ENCODE measurements at places on chromosomes 2 and 18.

DNA sequence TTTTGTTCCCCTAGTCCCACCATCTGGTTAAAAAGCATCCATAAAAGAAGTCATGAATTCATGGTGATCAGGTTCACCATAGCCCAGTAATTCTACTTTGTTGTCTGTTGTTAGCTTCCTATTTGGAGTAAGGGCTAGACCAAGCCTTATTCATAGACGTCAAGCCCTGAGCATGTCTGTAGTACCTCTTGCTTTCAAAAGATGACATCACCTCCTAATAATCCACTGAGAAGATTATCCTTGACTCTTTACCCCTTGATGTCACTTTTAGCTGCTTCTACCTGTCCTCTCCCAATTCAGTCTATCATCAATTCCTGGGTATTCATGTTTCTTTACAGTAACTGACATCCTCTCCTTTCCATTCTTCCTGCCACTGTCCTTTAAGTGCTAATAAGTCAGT lies 90.1 kb downstream of the EML6 start:
- DNase-seq: no peak

GRCh38 chr2:10544252-10544651 lies 96.1 kb upstream of the ODC1 start:
- no peak for DNase-seq

DNA sequence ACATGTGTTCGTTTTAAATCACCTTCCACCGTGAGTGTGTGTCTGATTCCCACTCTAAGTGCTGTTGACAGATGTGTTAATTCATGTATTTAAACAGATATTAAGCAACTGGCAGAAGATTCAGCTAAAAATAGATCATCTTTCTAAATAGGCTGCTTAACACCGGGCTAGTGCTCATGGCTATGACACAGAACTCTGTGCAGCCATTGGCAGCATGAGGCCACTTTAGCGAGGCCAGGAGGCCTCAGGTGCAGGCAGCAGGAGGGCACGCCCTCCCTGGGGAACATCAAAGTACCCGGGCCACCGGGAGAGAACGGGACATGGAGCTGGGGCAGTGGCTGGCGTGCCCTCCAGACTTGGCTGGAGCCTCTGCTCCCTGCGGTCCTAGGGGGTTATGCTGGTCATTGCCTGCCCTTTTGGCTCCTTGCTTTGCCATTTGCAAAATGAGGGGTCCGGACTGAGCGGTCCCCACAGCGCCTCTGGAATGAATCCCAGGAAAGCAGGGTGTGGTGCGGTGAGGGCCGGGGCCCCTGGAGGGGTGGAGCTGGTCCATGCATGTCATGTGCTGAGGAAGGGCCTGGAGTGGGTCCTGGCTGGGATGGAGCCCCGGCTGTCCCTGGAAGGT lies 62.8 kb upstream of the HDAC4 start:
- DNase-seq: no peak

DNA sequence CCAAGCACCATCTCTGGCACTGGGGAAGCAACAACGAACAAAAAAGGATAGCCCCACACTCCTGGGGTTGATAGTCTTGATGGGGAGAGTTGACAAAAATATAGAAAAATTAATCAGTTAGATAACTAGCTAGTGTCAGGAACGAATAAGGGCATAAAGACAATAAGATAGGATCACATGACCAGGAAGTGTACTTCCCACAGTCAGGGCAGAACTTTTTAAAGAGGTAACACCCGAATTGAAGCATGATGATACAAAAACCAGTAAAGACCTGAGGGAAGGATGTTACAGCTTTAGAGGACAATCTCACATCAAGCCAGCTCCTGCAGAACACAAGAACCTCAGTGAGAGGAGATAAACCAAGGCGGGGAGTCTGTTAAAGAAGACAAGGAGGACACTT lies 295.4 kb upstream of the CRIM1 start:
- DNase-seq: no peak

DNA sequence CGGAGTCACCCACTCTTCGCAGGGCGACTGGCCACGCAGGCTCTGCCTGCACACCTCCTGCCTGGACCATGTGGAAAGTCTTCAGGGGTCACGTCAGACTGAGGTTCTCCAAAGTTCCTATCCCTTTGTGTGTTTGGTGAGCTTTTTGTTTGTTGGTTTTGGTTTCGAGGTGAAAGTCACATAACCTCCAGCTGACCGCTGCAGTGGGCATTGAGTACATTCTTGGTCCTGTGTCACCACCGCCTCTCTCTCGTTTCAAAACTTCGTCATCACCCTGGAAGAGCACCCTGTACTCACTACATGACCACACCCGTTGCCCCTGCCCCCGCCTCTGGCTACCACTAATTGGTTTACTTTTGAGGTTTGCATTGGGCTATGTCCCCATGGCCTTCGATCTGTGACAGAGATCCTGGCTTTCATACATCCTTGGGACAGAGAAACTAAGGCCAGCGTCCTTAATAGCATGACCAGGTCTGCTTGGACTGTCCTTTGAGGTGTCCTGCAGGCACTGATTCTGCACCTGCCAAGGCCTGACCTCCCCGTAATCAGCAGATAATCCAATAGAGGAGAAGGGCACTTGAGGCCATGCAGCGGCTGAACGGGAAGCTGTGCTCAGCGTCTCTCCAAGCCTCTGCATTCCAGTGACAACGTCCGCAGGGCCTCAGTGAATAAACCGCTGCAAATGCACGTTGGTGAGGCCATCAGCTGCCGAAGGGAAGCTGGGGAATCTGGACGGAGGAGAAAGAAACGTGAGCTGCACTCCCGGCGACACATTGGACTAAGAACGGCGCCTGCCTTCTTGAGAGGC lies 46.8 kb downstream of the SH3BP4 start:
- DNase-seq: no peak

GRCh38 chr2:55073000-55073983 lies 23.0 kb upstream of the RTN4 start:
- DNase-seq: no peak

DNA sequence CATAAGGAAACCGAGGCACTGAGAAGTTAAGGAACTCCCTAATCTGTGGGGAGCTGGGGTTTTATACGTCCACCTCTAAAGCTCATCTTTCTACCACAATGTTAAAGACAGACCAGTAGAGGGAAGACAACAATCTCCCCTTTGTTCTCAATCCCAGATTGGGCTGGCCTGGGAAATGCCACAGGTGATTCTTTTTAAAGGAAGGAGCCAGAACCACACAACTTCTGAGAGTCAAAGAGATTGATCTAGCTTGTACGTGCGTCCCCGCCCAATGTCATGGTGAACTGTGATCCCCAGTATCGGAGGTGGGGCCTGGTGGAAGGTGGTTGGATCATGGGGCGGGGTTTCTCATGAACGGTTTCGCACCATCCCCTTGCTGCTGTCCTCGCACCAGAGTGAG lies 81.8 kb upstream of the LCLAT1 start:
- DNase-seq: no peak

- no peak for DNase-seq
Observed at GRCh38 chr18:79914614-79915160, 36.8 kb downstream of the SLC66A2 start.

- DNase-seq: no peak
Observed at GRCh38 chr2:120437604-120438000, 91.7 kb downstream of the INHBB start.

GRCh38 chr18:9240270-9240669 lies 94.3 kb upstream of the TWSG1 start:
- DNase-seq: no peak

GRCh38 chr2:148948868-148949267 lies 73.8 kb downstream of the KIF5C start:
- DNase-seq: no peak

DNA sequence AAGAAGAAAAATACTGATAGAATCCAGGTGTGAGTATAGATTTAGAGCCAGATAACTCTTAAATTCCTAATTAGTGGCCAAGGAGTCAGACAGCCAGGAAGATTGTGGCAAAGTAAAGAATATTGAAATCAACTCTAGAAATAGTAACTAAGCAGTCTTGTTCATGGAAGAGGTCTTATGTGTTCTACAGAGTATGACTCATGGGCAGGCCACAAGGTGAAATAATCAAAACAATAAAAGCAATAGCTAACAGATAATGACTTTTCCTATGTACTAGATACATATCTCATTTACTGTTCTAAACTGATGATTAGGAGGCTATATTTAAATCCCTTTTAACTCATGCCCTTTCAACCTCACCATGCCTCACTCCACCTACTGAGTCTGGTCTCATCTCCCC lies 227.4 kb upstream of the COL3A1 start:
- no peak for DNase-seq

- no peak for DNase-seq
Observed at GRCh38 chr2:123566291-123566946, 458.7 kb upstream of the CNTNAP5 start.

DNA sequence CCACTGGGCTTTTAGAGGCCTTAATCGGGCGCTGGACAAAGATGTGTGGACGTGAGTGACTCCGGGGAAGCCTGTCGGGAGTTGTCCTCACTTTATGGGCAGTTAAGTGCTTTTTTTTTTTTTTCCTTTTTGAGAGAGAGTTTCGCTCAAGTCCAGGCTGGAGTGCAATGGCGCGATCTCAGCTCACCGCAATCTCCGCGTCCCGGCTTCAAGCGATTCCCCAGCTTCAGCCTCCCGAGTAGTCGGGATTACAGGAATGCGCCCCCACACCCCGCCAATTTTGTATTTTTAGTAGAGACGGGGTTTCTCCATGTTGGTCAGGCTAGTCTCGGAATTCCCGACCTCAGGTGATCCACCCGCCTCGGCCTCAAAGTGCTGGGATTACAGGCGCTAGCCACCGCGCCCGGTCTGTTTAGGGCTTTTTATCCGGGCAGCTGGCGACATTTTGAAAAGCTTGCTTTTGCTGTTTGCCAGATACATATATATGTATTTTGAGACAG lies 1.5 kb downstream of the MSH6 start:
- DNase-seq: no peak

GRCh38 chr2:162233197-162233596 lies 10.0 kb downstream of the FAP start:
- DNase-seq: no peak

DNA sequence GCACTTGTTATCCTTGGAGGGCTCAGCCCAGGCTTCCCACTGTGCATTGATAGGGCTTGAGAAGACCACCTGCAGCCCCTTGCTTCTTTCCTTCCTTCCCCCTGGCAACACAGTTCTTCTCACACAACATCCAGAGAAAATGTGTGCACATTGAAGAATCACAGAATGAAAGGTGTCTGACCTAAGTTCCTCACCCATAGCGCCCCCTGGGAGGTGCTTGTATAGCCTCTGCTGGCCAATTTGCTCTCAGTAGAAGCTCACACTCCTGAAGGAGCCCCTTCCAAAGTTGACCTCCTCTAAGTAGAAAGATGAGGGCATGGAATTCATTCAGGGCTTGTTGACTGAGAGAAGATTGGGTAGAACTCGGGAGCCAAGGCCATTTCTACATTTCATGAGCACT lies 758.4 kb upstream of the KLHL29 start:
- no peak for DNase-seq

DNA sequence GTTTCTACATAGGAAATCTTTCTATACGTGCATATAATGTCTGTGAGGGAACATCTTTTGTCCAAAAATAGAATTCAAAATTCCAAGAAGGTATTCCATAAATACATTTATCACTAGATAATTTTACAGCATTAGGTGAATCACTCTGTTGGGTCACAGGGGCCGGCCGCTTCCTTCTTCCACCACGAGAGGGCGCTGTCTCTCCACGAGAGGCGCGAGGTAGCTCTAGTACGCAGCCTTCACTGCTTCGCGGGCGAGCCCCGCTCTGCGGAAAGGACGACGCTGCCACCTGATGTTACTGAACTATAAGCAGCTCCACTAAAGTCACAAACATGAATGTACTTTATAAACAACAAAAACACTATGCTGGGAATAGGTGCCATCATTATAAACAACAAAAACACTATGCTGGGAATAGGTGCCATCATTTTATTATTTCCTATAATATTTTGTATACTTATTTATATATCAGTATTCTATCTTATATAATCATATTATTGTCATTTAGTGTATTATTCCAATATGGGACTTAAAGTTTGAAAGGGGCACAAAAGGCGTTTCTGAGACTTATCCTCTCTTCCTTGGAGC lies 69.4 kb upstream of the REV1 start:
- peak; percentile 73 for DNase-seq

GRCh38 chr18:45353530-45353929 lies 261.7 kb upstream of the SLC14A2 start:
- no peak for DNase-seq

DNA sequence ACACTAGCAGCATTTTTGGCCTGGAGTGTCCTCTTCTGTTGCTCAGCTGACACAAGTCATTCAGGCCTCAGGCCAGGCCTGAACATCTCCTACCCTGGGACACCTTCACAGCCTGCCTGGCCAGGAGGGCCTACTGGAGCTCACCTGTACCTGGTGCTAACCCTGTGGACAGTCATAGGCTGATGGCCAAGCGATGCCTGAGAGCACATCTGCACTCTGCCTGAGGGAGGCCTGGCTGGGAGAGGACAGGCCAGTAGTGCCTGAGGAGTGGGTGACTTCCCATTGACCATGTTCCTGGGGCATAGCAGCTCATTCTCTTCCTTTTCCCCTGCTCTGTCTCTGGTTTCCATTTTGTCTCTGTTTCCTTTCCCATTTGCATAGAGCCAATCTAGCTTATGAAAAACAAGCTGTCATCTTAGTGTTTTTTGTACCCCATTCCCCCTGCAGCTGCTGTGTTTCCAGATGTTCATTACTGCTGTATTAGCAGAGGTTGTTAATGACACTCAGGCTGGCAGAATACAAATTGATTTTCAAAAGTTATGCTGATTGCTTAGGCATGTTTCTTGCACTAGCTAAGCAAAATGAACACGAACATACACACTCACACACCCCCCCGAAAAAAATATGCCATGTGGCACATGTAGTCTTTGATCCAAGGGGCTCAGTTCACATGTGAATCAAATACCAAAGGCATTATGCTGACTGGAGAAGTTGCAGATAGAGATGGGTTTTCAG lies 149.7 kb upstream of the HS6ST1 start:
- DNase-seq: no peak

DNA sequence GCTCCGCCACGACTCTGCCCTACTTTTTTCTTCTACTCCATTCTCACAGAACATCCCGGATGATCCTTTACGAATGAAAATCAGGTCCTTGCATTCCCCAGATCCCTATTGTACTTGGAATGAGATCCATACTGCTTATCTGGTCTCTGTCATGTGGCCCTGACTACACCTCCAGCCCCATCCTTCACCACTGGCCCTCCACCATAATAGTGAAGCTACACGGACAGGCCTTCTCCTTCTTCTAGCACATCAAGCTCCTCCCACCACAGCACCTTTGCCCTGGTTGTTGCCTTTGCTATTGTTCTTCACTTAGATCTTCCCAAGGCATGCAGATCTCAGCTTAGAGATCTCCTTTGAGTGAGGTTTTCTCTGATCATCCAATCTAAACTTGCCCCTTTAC lies 20.1 kb upstream of the RMDN2 start:
- DNase-seq: no peak

GRCh38 chr2:99602476-99602875 lies 112.7 kb upstream of the REV1 start:
- DNase-seq: no peak

- DNase-seq: no peak
Observed at GRCh38 chr2:175926272-175926671, 75.8 kb downstream of the LNPK start.

DNA sequence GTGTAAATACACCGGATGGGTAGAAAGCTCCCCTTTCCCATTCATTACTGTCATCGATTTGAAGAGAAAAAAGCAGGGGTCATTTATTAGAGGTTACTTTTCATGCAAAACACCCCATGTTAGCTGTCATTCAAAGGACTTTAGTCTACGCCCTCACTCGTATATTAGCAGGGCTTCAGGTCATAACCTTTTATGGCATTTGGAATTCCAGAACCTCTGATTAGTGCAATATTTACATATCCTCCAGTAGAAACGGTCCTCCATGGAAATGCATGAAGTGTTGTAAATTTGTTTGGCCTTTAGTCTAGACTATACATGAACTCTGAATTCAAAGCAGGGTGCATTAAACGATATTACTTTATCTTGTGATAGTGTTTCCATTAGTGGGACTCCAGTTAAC lies 180.5 kb downstream of the ZNF516 start:
- no peak for DNase-seq

Data from stimulated activated CD8-positive, alpha-beta memory T cell treated with anti-CD3 and anti-CD28 coated beads, Interleukin-4, amount 100 ng/mL, for 1 hour (primary cell).